ENCODE measurements at places on chromosomes 5 and 9.
A peak's percentile ranks its signal among the peaks of the same experiment; 100 is the strongest.

DNA sequence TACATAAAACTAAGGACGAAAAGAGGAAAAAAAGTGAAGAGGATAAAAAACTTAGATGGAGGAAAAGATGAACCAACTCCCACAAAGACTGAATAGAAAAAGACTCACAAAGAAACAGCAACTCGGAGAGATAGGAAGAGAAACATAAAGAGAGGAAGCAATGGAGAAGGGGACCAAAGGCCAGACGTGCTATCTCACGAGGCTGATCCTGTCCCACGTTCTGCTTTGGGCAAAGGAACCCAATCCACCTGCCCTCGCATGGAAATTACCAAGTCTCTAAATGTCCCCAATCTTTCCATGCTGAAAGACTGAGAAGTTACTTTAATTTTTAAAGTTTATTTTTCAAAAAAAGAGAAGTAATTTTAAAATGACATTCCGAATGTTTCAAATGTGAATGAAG is 36.6 kb downstream of the TMEM245 start:
- no peak for DNase-seq

DNA sequence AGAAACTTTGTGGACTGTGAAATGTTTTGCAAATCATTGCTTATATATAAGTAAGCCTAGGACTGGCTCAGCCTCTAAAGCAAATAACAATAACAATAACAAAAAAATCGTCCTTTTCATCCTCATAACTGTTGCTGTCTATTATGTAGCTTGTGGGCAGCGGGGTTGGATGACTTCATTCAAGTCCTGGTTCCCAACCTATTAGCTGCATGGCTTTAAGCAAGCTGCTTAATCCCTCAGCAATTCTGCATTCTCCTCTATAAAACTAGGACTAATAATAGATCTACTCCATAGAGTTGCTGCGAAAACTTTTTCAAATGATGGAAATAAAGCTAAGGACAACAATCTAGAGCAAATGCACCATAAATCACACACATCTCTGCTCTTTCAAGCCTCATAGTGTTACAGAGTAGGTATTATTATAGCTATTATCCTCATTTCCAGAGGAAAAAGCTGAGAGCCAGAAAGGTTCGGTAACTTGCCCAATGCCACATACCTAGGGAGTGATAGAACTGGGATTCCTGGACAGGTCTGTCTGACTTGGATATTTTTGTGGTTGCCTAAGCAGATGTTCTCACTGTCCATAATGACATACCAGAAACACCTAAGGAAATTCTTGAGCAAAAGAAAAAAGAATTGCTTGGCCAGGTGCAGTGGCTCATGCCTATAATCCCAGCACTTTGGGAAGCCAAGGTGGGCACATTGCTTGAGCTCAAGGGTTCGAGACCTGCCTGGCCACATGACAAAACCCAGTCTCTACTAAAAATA is 98.8 kb upstream of the ADRA1B start:
- DNase-seq = no peak

DNA sequence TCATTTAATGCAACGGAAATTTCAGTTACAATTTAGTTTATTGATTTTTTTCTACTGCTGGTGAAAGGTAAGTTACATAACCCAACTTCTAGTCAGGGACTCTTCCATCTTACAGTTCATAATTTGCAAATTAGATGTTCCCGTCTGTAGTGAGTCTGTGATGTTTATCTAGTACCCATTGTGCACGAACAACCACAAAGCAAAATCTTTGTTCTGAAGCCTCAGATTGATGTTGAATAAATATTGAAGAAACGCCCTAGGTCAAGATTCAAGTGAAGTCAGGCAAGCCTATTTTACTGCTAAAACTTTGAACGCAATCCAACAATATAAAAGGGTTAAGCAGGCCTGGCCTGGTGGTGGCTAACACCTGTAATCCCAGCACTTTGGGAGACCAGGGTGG is 43.1 kb downstream of the BASP1 start:
- no peak for DNase-seq

GRCh38 chr9:94156348-94157049 is 72.2 kb downstream of the PTPDC1 start:
- DNase-seq = no peak

GRCh38 chr9:136660971-136661550 is 1.7 kb upstream of the EGFL7 start:
- DNase-seq = no peak

GRCh38 chr9:35954942-35955546 is 2.9 kb downstream of the OR2S2 start:
- peak; percentile 64 for DNase-seq

GRCh38 chr9:91676046-91676445 is 252.4 kb upstream of the NFIL3 start:
- no peak for DNase-seq

GRCh38 chr9:10921671-10922070 is 308.9 kb upstream of the PTPRD start:
- no peak for DNase-seq

- no peak for DNase-seq
Measured at GRCh38 chr5:43700601-43701000, 97.6 kb downstream of the NNT start.

GRCh38 chr5:99037668-99038067 is 108.9 kb upstream of the CHD1 start:
- peak; percentile 78 for DNase-seq

GRCh38 chr5:150568663-150569062 is 60.7 kb downstream of the NDST1 start:
- DNase-seq = no peak

DNA sequence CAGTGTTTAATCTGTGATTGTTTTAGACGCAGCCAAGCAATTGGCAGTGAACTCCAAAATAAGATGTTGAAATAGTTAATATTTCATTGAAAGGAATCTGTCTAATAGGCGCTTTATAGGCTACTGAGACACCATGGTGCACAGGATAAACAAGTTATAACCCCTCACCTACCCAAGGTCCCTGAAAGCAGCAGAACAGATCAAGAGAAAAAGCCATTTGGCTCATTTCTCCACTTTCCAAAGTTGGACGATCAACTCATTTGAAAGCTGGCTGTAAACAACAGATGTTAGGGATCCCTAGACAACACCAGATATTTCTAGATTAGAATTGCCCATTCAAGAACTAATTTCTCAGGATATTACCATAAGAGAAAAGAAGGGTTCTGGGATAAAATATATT is 4.9 kb downstream of the PUM3 start:
- no peak for DNase-seq

- DNase-seq = no peak
Measured at GRCh38 chr9:136771907-136772415, 7.6 kb upstream of the LCN15 start.

DNA sequence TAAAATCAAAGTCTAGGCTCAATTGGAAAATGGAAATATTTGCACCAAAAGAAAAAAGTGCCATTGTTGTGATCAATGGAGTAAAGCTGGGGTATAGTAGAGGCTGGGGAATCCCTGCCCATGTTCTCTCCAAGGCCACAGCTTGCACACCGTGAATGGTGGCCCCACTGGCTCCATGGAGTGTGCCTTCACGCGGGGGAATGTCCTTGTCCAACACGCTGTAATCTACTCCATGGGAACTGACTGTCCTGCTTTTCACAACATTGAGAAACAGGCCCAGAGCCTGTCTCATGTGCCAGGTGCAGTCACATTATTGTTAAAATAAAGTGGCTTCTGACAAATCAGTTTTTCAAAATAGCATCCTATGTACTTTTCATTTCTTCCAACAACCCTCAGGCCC is 33.1 kb upstream of the ITGA2 start:
- no peak for DNase-seq

- no peak for DNase-seq
Measured at GRCh38 chr9:131125038-131125287, 423 bp upstream of the NUP214 start.

DNA sequence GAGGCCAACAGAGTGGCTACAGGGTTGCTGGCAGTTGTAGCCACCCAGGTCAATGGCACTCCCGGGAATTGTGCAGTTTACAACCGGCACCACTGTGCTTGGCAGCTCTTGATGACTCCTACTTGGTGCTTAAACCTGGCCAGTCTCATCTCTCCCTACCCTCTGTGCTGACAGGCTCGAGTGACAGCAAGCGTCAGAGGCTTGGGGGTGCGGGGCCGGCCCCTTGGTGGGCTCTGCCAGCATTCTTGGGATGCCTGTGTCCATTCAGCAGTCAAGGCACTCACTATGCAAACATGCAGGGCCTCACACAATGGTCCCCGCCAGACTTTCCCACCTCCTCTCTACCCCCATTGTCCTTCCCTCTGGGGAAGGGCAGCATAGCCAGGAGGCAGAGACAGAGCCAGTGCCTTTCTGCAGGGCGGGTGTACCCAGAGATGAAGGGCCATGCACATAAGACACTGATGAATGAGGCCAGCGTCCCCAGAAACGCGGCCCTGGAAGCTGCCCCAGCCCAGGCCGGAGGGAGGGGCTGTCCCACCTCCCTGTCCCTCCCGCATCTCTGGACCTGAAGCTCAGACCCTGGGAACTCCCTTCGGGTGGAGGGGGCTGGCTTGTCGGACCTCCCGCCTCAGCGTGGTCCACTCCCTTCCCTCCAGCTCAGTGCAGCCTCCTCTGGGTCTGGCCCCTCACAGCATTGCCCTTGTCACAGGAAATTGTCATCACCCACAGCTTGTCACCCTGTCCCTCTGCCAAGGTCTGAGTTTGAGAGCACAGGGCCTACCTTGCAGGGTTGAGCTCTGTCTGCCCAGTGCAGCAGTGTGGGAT is 26.4 kb upstream of the NOTCH1 start:
- DNase-seq = no peak

DNA sequence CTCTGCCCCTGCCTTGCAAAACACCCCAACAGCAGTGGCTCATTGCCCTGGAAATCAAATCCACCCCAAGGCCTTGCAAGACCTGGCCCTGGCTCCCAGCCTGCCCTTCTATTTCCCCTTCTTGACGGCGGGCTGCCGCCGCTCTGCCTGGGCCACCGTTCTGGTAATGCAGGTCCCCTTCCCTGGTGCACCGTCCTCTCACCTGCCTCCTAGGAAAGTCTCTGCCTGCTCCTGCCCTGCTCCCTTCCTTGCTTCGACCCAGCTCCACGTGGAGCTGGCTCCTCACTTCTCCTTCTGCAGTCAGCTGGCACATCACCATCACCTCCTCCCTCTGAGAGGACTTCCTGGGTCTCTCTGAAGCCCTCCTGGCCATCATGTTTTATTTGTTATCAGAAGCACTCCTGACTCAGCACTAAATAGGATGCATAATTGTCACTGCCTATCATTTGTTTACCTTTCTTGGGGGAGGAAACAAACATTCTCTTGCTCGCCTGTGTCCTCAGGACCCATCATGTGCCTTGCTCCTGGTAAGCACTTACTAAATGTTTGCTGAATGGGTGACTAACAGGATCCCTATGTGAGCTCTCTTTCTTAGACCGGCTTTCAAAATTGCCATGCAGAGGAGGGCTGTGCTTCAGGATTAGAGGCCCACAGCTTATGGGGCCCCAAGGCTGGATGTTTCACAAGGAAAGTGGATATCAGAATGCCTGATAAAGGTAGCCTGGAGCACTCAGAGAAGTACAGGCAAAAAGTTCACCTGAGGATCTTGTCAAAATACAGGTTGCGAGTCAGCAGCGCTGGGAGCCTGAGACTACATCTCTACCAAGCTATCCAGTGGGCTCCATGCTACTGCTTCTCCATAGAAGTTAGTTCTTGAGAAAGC is 19.6 kb upstream of the C5orf47 start:
- DNase-seq = no peak

GRCh38 chr9:126664900-126665643 is 51.3 kb downstream of the LMX1B start:
- DNase-seq = no peak

GRCh38 chr5:81418606-81419005 is 24.7 kb upstream of the ACOT12 start:
- no peak for DNase-seq

DNA sequence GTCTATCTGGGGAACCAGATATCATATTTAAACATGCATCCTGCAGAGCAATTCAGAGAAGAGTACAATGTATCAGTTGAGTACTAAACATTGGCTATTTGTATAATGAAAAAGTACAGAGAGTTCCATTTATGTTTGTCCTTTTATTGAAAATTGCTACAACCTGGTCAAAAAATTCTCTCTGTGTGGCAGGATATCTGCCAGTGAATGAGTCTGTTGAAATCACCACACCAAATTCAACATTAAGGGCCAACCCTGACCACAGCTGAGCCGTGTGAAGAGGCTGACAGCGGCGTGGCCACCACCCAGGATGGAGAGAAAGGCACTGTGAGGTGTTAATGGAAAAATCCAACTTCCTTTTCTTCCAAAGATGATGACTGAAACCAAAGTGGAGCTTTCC is 422.7 kb upstream of the PIK3R1 start:
- no peak for DNase-seq

GRCh38 chr5:181207214-181207959 is 2.4 kb upstream of the TRIM7 start:
- peak; percentile 70 for DNase-seq

- no peak for DNase-seq
Measured at GRCh38 chr9:91995000-91995655, 45.1 kb upstream of the ROR2 start.

DNA sequence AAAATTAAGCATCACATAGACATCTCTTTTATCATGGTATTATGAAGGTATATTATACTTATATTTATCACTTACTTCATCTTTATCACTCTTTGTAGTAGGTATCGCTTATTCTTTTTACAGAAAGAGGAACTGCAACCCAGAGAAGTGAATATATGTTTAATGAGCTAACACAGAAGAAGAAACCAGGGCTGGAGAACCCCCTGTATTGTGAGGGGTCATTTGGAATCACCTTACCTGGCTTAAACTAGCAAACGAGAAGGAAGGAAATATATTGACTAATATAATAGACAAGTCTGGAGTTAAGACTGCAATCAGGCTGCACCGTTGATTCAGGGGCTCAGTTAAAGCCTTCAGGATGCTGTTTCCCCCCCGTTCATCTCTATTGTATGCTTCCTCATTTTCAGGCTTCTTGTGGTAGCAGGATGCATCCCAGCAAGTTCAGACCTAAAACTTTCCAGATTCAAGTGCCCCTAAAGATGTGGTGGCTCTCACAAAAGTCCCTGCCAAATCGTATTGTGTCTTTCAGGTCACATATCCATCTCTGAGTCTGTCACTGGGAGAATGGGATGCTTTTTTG is 146.4 kb downstream of the GCNT1 start:
- no peak for DNase-seq

- DNase-seq = no peak
Measured at GRCh38 chr9:37405764-37406380, 16.6 kb upstream of the GRHPR start.

- no peak for DNase-seq
Measured at GRCh38 chr9:95512709-95513095, 4.1 kb downstream of the PTCH1 start.

DNA sequence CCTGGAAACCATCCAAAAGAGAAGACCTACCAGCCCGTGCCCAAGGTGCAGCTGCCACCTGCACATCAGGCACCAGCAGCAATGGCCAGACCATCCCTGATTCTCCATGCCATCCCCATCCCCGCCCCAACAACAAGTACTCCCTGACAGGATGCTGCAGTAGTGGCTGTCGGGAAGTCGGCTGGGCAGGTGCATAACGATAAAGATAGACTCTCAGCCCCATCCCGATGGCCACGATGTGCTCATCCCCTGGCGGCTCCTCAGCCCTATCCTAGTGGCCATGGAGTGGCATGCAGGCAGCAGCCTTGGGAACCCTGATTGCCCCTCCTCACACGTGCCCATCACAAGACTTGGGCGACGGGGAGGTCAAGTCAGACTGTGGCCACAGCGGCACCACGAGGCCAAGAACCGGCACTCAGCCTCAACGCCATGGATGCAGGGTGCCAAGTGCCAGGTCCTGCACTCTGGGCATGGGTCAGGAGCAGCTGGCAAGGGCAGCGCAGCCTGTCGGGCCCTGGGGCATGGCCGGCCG is 368.8 kb upstream of the SPATA31A5 start:
- no peak for DNase-seq

- DNase-seq = no peak
Measured at GRCh38 chr9:75891771-75892215, 1.3 kb downstream of the PCSK5 start.

- DNase-seq = no peak
Measured at GRCh38 chr9:26685818-26686217, 206.8 kb downstream of the CAAP1 start.
